Activated CD8-positive, alpha-beta T cell treated with anti-CD3 and anti-CD28 coated beads, Interleukin-2, amount 10 ng/mL, durations not matched to agents 7 days and 5 days (primary cell): ENCODE measurements at places on chromosomes 7 and 10. TPM values are rescaled to one million over a fixed set of nuclear protein-coding genes. Genes with fewer than 3 reads are reported as not detected.

GRCh38 chr7:155470686-155471638, 13.0 kb downstream of the EN2 start:
- no peak overlapping the region for H3K27ac ChIP-seq
- H3K36me3 ChIP-seq = no peaks in the 10 kb centered on the region
- H3K4me3 ChIP-seq = no peak overlapping the region
- no peak for DNase-seq
- H3K27me3 ChIP-seq = peaks cover 86% of the 10 kb centered on the region

The SFXN3 gene
- total RNA-seq = 24.8 TPM

GRCh38 chr7:85356916-85357315, 170.1 kb upstream of the SEMA3D start:
- H3K4me1 ChIP-seq = no peaks in the 10 kb centered on the region
- H3K4me3 ChIP-seq = no peak overlapping the region
- no peaks in the 10 kb centered on the region for H3K27me3 ChIP-seq
- no peak overlapping the region for H3K27ac ChIP-seq
- DNase-seq = no peak
- H3K36me3 ChIP-seq = no peaks in the 10 kb centered on the region

DNA sequence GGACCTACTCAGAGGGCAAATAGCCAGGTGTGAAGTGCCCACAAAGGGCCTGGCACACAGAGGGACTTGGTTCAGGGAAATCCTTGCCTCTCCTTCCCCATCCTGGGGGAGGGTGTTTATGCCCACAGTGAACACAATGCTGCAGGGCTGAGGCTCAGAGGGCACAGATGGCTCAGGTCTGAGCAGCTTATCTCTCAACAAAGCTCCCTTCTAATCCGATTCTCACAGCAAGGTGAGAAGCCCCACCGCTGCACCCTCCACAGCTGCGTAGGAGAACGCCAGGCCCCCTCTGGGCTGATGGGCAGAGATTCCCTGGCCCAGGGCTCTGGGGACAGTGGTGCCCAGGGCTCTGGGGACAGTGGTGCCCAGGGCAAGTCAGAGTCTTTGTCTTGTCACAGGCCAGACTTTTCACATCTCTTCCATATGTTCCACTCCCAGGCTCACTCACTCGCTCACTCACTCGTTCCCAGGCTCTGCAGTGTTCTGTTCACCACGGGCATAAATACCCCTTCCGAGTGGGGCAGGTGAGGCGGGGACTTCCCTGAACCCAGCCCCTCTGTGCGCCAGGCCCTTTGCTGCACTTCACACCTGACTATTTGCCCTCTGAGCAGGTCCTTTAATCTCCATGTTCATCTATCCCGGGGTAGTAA, 8.7 kb upstream of the CDHR1 start:
- H3K4me1 ChIP-seq = peaks cover 13% of the 10 kb centered on the region
- no peak overlapping the region for H3K4me3 ChIP-seq
- no peak for DNase-seq
- H3K27me3 ChIP-seq = no peaks in the 10 kb centered on the region

- peak; percentile 69 for DNase-seq
- H3K27me3 ChIP-seq = no peaks in the 10 kb centered on the region
- H3K4me3 ChIP-seq = peak overlapping the region; percentile 67
- H3K36me3 ChIP-seq = peaks cover 26% of the 10 kb centered on the region
Observed at GRCh38 chr7:3094701-3095445, 51.2 kb upstream of the CARD11 start.
